ENCODE measurements at places on chromosomes 4 and X.

GRCh38 chrX:20011608-20012007 is 20.7 kb upstream of the BCLAF3 start:
- DNase-seq = no peak

- DNase-seq = no peak
Observed at GRCh38 chr4:145044341-145044740, 53.7 kb downstream of the ANAPC10 start.

GRCh38 chr4:6464842-6465588 is 7.4 kb downstream of the PPP2R2C start:
- DNase-seq = no peak

GRCh38 chr4:8580321-8581093 is at the start of gene GPR78:
GPR78 (plus strand) TSS chr4:8580392; CDS start chr4:8580983, 591 bp downstream.
- peak; percentile 74 for DNase-seq

DNA sequence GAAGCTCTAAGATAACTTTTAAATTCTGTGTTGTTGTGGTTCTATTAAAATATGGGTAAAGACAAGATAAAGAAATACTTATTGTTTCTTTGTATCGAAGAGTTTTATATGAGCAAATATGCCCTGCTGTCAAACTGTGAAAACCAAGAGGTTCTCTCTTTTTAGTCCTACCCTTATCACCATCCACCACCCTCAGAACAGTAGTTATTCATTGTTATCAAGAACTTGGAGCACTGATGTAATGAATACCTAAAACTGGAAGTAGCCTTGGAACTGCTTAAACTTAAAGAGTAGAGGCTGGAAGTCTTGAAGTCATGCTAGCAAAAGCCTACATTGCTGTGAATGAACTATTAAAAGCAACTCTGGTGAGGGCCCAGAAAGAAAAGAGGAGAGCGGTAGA is 9.2 kb downstream of the PIR start:
- DNase-seq = no peak

DNA sequence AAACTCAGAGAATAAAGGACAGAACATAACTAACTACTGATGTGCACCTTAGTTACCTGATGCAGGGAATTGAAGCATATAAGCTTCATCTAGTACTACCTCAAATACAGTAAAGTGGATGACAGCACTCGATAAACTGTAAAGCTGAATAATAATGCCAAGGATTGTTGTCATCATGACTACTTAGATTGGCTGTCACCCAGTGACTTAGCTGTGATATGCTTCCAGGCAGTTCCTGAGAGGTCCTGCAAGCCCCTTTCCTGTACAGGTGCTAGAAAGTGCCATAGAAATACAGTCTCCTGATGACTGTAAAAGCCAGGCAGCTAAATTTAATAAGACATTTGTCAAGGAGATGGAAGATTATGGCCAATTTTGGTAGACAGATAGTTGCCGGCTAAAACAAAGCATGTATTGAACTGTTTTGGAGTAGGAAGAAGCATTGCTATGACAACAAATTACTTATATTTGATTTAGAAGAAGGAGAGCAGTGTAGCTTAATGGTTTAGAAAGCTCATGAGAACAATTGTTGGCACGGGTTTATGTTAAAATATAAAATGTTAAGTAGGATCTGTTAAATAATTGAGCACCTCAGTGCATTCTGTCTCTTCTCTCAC is 29.7 kb downstream of the TMEM164 start:
- no peak for DNase-seq

DNA sequence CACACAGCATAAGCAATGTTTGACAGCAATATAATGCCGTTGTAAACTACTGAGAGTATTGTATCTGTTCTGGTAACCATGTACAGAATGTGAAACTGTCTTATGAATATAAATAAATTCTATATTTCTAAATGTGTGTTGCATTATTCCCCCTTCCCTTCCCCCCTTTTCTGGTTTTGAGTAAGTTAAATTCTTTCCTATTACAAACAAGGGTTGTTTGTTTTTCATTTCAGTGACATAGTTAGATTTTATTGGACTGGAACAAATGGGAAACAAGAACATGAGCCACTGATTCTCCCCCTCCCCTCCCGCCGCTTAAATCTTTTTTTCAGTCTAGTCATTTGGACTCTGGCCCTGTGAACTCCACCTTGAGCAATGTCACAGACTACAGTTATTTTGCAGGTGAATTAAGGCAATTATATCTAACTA is 69.8 kb downstream of the GPAT3 start:
- DNase-seq = no peak

GRCh38 chr4:117429061-117429460 is 343.7 kb upstream of the TRAM1L1 start:
- DNase-seq = no peak

All from stimulated activated CD8-positive, alpha-beta memory T cell treated with anti-CD3 and anti-CD28 coated beads, Interleukin-4, amount 100 ng/mL, for 48 hours (primary cell).